Stimulated activated naive B cell treated with anti-CD40 and anti-IgM and Interleukin-4, amounts not matched to agents 10 μg/mL and 1 μg/mL and 100 μg/mL, for 72 hours (primary cell): ENCODE measurements at places on chromosomes 1 and 21.

GRCh38 chr1:230728710-230729392 lies 14.9 kb upstream of the AGT start:
- DNase-seq, result no peak

- DNase-seq, result no peak
Measured at GRCh38 chr1:18485227-18485626, 4.5 kb downstream of the KLHDC7A start.

GRCh38 chr1:21291964-21292363 lies 1.7 kb upstream of the ECE1 start:
- no peak for DNase-seq

DNA sequence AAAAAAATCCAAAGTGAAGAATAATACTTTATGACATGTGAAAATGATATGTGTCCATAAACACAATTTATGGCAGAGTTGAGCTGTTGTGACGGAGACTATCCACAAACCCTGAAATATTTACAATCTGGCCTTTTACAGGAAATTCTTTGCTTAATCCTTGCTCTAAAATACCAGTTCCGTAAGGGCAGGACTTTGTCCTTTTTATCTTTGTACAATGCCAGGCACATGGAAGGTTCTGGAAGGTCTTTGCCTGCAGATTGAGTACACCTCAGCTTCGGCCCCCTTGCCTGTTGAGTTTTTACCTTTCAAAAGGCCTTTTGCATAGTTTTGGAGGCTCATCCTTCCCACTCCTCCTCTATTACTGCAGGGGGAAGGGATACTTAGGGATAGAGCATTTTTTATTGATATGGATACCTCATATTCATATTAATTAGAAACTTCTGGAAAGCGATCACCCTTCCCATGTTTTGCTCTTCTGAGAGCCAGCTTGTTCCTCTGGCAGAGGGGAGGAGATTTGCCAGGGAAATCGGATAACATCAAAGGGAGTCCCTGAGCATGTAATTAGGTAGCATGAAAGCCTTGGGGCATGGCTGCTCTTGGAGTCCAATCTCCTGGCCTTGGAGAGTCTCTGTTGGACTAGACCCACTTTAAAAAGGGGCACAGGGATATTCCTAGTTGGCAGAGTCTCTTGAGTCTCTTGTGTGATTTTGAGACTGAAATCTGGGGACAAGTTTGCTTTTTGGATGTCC lies 217.1 kb downstream of the KCNJ6 start:
- DNase-seq, result no peak

DNA sequence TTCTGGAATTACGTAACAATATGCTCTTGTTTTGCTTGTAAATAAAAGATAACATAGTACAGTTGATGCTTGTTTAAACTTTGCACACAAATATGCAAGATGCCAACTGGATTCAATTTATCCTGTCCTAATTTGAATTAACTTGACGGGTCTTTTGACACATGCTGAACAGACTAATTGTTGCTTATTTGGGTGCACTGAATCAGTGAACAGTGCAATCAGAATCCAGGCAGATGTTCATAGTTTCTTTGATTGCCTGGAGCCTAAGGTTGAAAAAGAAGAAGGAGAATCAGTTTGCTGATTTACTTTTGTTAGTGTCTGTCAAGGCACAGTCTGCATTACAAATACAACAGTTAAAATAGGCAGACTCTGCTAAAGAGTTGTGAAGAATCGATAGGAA lies 307.9 kb downstream of the COL11A1 start:
- no peak for DNase-seq

- no peak for DNase-seq
Measured at GRCh38 chr1:241219449-241219848, 137.6 kb downstream of the RGS7 start.

- DNase-seq, result no peak
Measured at GRCh38 chr1:10680487-10680886, 116.0 kb downstream of the CASZ1 start.

- DNase-seq, result no peak
Measured at GRCh38 chr1:221165839-221166500, 286.7 kb downstream of the HLX start.

DNA sequence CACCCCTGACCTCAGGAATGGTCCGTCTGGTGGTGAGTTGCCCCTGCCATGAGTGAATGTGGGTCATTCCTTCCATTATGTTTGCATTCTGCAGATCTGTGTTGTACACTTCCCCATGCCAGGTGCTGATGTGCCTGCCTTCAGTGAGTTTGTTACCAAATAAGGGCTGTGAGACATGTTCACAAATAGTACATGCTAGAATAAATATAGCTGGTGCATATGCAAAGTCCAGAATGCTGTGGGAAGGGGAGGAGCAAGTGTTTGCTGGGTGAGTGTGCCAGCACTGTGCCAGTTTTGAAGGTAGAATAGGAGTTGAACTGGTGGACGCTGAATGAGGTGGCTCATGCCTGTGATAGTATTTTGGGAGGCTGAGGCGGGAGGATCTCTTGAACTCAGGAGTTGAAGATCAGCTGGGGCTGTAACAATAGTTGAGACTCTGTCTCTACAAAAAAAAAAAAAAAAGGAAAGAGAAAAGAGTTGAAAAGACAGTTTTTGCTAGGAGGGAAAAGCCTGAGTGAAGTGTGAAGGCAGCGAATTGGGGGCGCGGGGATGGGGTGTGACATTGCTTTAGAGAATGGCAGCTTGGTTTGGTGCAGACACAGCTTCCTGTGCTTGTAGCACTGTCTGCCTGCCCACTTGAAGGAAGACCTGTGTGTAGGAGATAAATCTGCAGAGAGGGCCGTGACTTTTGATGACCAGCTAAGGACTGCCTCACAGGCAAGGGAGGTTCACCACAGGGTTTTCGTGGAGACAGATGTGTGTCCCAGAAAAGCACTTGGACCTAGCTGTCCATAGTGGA lies 61.1 kb downstream of the LGR6 start:
- no peak for DNase-seq
